ENCODE measurements at places on chromosomes 13 and 19.

GRCh38 chr19:46521241-46521868 lies 25.7 kb upstream of the PNMA8B start:
- DNase-seq, result no peak

DNA sequence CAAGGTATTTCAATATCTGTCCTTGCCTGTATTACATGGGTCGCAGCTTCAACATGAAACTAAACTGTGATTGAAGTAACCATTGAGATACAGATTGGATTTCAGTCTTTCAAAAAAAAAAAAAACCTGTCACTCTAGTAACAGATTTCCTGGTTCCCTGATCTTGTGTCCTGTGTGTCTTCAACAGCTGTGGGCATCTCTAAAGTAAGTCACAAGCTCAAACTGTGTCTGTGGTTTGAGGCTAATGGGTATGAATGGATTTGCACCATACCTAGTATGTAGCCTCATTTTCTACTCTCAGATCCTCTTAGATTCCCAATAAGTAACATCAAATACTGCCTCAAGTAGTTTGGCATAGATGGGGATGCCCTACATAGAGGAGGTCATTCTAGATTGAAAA lies 300.1 kb downstream of the COG6 start:
- no peak for DNase-seq

GRCh38 chr13:82878536-82878935 lies 1003.7 kb downstream of the SLITRK1 start:
- DNase-seq, result no peak

DNA sequence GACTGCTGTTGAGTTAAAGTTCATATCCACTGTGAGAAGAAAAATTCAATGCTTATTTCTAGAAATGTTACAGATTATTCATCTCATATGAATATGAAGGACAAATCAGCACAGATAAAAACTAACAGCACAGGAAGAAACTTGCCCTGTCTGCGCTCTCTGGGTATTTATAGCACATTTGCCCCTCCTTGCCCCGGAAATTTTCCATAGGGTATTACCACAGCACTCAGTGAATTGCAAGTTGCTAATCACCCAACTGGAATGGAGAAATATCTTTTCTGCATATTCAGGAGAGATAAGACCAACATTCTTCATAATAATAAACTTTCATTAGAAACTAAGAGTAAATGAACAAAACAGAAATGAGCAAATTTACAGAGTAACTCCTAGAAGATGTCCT lies 318.0 kb upstream of the KLF12 start:
- no peak for DNase-seq

DNA sequence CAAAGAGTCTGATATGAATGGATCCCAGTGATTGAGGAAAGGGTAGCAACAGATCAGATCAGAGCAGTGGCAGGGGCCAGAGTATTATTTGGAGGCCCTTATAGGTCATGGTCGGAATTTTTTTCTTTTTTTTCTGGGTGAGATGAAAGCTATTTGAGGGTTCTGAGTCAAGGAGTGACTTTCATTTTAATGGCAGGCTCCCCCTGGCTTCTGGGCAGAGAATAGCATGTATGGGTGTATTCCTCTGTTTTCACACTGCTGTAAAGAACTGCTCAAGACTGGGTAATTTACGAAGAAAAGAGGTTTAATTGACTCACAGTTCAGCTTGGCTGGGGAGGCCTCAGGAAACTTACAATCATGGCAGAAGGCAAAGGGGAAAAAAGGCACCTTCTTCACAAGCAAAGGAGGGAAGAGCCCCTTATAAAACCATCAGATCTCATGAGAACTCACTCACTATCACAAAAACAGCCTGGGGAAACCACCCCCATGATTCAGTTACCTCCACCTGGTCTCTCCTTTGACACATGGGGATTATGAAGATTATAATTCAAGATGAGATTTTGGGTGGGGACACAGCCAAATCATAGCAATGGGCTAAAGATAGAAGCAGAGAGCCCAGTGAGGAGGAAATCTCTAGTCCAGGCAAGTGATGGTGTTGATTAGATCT lies 3.0 kb upstream of the SLC6A16 start:
- peak; percentile 82 for DNase-seq
